ENCODE measurements at places on chromosomes 13 and 19. TPM values are rescaled to one million over a fixed set of nuclear protein-coding genes. Genes with fewer than 3 reads are reported as not detected.
A peak's percentile ranks its signal among the peaks of the same experiment; 100 is the strongest.

DNA sequence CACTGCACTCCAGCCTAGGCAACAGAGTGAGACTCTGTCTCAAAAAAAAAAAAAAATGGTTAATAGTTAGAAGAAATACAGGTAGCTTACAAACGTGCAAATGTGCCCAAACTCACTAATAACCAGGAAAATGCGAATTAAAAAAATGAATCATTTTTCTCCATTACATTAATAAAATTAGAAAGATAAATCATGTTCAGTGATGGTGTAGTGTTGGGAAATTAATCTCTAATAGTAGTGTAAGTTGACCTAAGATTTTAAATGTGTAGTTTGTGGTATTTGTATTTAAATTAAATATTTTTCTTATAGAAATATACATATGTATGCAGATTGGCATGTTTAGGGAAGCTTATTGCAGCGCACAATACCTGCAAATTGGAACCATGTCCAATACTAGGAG lies 57.6 kb downstream of the PCCA start:
- no peak for DNase-seq
- no peaks in the 10 kb centered on the region for H3K4me1 ChIP-seq
- no peaks in the 10 kb centered on the region for H3K27me3 ChIP-seq
- no peak overlapping the region for H3K4me3 ChIP-seq

DNA sequence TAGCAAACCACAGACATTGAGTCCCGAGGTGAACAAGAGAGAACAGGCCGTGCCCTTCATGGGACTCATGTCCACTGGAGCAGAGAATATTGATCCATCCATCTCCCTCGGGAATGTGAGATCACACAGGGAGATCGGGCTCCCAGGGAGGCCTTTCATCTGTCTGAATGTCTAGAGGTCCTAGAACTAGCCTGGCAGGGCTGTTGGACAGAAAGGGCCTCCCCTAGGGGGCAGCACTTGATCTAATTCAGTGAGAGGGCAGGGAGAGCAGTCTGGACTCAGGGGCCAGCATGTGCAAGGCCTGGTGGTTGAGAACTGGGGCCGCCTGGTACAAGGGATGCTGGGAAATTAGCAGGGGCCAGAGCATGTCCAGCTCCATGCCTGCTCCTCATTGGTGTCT lies 4.3 kb downstream of the RUVBL2 start:
- H3K36me3 ChIP-seq: peaks cover 3% of the 10 kb centered on the region
- peak; percentile 73 for DNase-seq
- no peak overlapping the region for H3K27ac ChIP-seq
- H3K4me1 ChIP-seq: peaks cover 5% of the 10 kb centered on the region

GRCh38 chr19:54482889-54483288 lies 9.8 kb upstream of the CDC42EP5 start:
- no peak for DNase-seq
- no peaks in the 10 kb centered on the region for H3K4me1 ChIP-seq
- H3K36me3 ChIP-seq: no peaks in the 10 kb centered on the region
- H3K27me3 ChIP-seq: no peaks in the 10 kb centered on the region
- H3K27ac ChIP-seq: no peak overlapping the region
- no peak overlapping the region for H3K4me3 ChIP-seq

DNA sequence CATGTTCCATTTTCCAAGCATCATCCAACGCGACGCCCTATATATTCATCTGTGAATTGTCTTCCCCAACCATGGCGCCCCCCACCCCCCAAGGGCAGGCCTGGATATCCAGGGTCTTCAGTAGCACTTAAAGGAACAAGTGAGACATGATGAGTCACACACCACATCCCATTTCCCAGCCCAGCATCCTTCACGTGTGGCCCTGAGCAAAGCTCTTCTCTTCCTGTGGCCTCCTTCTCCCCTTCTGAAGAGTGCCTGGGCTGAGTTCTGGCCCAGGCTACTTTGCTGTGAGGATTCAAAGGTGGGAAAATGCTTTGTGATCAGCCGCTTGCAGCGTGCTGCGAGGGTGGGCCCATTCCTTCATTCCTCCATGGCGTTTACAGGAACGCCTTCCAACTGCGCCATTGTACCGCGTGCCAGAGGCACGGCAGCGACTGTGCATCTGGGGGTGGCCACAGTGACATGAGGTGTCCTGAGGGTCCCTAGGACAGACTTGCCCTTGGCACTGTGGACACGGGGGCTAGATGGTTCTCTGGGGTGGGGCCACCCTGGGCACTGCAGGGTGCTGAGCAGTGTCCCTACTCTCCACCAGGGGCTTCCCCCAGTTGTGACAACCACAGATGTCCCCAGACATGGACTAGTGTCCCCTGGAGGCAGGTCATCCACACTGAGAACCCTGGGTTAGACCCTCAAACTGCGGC lies 11.7 kb downstream of the PLIN4 start:
- DNase-seq: peak; percentile 47
- peaks cover 4% of the 10 kb centered on the region for H3K36me3 ChIP-seq
- H3K4me3 ChIP-seq: no peak overlapping the region
- H3K4me1 ChIP-seq: no peaks in the 10 kb centered on the region

DNA sequence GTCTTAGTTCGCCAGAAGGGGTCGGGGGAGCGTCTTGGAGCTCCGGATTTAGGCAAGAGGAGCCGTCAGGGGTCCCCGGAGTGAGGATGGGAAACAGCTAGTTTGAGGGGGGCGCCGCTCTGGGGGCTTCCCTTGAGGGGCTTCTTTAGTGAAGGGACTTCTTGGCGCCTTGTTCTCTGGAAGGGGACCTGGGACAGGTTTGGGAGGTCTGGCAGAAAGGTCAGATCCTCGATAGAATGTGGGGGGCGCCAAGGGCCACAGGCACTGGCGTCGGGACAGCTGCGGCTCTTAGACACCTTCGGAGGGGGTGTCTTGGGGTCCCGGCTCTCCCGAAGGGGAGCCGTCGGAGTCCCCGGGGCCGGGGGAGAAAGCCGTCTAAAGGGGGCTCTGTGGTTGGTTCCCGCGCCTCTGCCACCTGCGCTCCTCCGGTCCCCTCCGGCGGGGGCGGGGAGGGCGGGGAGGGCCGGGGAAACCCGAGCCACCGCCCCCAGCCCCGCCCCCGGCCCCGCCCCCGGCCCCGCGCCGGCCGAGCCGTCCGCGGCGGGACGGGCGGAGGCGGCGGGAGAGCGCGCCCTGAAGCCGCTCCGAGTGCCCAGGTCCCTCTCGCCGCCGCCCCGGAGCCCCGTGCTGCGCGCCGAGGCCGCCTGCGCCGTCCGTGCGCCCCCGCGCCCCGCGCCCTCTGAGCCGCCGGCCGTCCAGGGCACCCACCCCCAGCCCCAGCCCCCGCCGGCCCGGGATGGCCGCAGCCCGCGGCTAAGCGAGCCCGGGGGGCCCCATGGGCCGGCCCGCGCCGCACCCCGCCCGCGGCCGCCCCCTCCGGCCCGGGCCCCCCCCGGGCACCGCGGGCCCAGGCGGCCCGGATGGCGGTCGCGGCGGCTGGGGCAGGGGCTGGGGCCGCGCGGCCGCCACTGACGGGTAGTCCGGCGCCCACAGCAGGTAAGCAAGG lies at the start of gene NRTN:
Gene NRTN, plus strand, starts transcription at position 552 of the 946 bp plus-strand sequence. CDS start 19,099 bp downstream, outside the sequence.
- H3K4me3 ChIP-seq: peak within 1 kb of the TSS; percentile 53
- no peak within 1 kb of the TSS for H3K27ac ChIP-seq
- peak; percentile 71 for DNase-seq
- H3K36me3 ChIP-seq: no peaks in the 10 kb centered on the region
- H3K4me1 ChIP-seq: peaks cover 7% of the 10 kb centered on the region
- no peaks in the 10 kb centered on the region for H3K27me3 ChIP-seq

GRCh38 chr13:28283600-28283999 lies 145.3 kb downstream of the PAN3 start:
- no peak for DNase-seq
- H3K27ac ChIP-seq: no peak overlapping the region
- H3K4me1 ChIP-seq: no peaks in the 10 kb centered on the region
- H3K36me3 ChIP-seq: peaks cover 30% of the 10 kb centered on the region

GRCh38 chr13:46211483-46212351 lies at the start of gene LRRC63:
TSS of gene LRRC63 (plus strand) at chr13:46211928. CDS start at chr13:46213035, 1,107 bp downstream.
- H3K27me3 ChIP-seq: no peaks in the 10 kb centered on the region
- peaks cover 19% of the 10 kb centered on the region for H3K4me1 ChIP-seq
- peak; percentile 87 for DNase-seq
- H3K4me3 ChIP-seq: peak within 1 kb of the TSS; percentile 53
- no peaks in the 10 kb centered on the region for H3K36me3 ChIP-seq
- no peak within 1 kb of the TSS for H3K27ac ChIP-seq

DNA sequence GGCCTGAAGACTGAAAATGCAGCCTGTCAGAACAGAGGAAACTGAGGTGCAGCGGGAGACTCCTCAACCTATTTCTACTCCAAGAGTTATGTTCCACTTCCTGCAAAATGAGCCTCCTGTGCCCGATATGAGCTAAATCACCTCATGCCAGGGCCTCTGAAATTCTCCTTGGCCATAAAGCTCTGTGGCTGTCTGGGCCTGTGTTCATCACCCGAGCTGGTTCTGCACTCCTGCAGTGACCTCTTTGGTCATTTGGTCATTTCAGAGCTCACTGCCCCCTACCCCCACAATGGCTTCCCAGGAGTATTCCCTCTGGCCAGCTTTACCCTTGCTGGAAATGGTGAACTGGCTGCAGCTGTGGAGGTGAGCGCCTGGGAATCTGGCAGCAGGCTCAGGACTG lies 51.7 kb upstream of the SERPINE3 start:
- H3K4me1 ChIP-seq: no peaks in the 10 kb centered on the region
- H3K27ac ChIP-seq: no peak overlapping the region
- no peak for DNase-seq
- no peaks in the 10 kb centered on the region for H3K27me3 ChIP-seq
- no peak overlapping the region for H3K4me3 ChIP-seq

DNA sequence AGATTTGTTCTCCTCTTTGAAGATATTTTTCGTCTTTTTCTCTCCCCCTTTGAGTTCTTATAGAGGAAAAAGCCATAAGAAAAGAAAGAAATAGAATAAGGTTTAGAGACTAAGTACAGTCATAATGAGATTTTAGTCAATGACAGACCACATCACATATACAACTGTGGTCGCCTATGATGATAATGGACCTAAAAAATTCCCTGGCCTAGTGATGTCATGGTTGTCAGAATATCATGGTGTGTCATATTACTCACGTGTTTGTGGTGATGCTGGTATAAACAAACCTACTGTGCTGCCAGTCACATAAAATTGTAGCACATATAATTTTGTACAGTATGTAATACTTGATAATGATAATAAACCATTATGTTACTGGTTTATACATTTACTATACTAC lies 1096.1 kb downstream of the OLFM4 start:
- H3K36me3 ChIP-seq: no peaks in the 10 kb centered on the region
- H3K27ac ChIP-seq: no peak overlapping the region
- no peaks in the 10 kb centered on the region for H3K4me1 ChIP-seq
- H3K4me3 ChIP-seq: no peak overlapping the region

- H3K36me3 ChIP-seq: no peaks in the 10 kb centered on the region
- H3K4me1 ChIP-seq: peaks cover 5% of the 10 kb centered on the region
- H3K4me3 ChIP-seq: no peak overlapping the region
- no peaks in the 10 kb centered on the region for H3K27me3 ChIP-seq
- no peak for DNase-seq
Observed at GRCh38 chr13:102897371-102898138, 51.7 kb downstream of the ERCC5 start.

- H3K36me3 ChIP-seq: no peaks in the 10 kb centered on the region
- H3K27me3 ChIP-seq: peaks cover 100% of the 10 kb centered on the region
- peak; percentile 6 for DNase-seq
Observed at GRCh38 chr19:30224689-30225606, 147.2 kb upstream of the ZNF536 start.

DNA sequence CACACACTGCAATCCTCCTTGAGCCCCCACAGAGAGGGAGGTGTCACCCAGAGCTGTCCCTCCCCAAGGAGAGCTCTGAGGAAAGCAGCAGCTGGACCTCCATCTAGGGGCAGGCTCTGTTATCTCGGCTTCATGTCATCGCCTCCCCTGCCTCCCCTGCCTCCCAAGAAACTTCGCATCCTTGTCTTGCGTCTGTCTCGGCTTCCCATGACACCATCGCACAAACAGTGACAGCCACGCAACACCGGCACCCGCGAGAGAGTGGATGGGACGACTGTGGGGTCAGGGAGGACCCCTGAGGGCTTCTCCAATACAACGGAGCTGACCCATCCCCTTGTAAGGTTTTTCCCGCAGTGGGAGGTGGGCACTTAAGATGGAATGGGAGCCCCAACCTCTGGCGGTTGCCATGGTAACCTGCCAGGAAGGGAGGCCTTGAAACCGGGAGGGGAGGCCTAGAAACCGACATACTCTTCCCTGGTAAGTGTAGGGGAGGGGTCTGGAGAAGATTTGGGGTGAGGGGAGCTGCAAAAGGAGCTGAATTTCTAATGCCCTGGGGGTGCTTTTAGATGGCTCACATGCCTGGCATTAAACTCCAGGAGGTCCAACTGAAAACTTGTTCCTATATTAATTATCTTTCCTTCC lies 16.3 kb downstream of the TLE2 start:
- no peaks in the 10 kb centered on the region for H3K27me3 ChIP-seq
- peaks cover 11% of the 10 kb centered on the region for H3K36me3 ChIP-seq
- no peak overlapping the region for H3K4me3 ChIP-seq
- no peak for DNase-seq
- no peak overlapping the region for H3K27ac ChIP-seq
- peaks cover 4% of the 10 kb centered on the region for H3K4me1 ChIP-seq

GRCh38 chr19:7326105-7326877 lies 22.4 kb upstream of the ARHGEF18 start:
- no peaks in the 10 kb centered on the region for H3K36me3 ChIP-seq
- no peak overlapping the region for H3K27ac ChIP-seq
- H3K4me1 ChIP-seq: peaks cover 2% of the 10 kb centered on the region
- DNase-seq: no peak
- no peaks in the 10 kb centered on the region for H3K27me3 ChIP-seq

DNA sequence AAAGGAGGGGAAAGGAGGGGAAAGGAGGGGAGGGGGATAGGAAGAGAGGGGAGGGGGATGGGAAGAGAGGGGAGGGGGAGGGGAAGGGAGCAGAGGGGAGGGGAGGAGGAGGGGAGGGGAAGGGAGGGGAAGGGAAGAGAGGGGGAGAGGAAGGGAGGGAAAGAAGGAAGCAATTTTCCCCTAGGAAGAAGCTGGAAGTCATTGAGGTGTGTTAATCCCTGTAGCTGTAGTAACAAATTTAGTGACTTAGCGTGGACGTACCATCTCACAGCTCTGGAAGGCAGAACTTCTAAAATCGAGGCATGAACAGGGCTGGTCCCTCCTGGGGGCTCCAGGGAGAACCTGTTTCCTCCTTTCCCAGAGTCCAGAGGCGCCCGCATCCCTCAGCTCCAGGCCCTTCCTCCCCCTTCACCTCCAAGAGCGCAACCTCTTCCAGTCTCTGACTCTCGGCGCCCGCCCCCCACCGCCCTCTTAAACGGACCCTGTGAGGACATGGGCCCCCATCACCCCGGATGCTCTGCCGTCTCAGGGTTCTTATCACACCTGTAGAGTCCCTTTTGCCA lies 5.6 kb upstream of the CDC34 start:
- H3K4me1 ChIP-seq: no peaks in the 10 kb centered on the region
- no peaks in the 10 kb centered on the region for H3K27me3 ChIP-seq
- DNase-seq: no peak
- no peak overlapping the region for H3K27ac ChIP-seq

GRCh38 chr13:41007744-41008128 lies 11.4 kb downstream of the ELF1 start:
- DNase-seq: no peak
- H3K27me3 ChIP-seq: no peaks in the 10 kb centered on the region
- H3K36me3 ChIP-seq: no peaks in the 10 kb centered on the region
- H3K27ac ChIP-seq: no peak overlapping the region

DCT gene
- total RNA-seq: 0.18 TPM

UBE2L5 gene
- not detected for total RNA-seq

DIAPH3 gene
- 2.6 TPM for total RNA-seq

GFY gene
- 2.0 TPM for total RNA-seq

SIPA1L3 gene
- total RNA-seq: 16.4 TPM

PRTN3 gene
- total RNA-seq: 0.60 TPM

FFAR1 gene
- total RNA-seq: not detected

SLC7A9 gene
- total RNA-seq: 0.92 TPM
